ENCODE measurements at places on chromosomes 3 and 15.

DNA sequence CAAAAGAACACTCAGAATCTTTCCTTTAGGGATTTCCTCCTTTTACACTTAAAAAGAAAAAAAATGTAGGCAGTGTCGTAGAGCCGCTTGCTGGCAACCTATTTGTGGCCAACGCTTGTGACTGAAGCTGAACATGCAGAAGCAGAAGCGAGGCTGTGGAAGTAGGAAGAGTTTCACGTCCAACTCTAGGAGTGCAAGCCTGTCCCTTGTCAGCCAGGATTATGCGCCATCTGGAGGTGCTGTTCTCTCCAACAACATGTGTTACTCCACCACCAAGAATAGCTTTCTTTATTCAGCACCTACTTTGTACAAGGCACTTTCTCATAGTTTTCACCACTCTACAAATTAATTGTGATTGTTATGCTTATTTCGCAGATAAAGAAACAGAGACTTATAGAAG lies 223.2 kb upstream of the LMCD1 start:
- DNase-seq, result no peak

- no peak for DNase-seq
Observed at GRCh38 chr3:167976516-167977361, 119.0 kb downstream of the GOLIM4 start.

- DNase-seq, result no peak
Observed at GRCh38 chr15:28896951-28897350, 11.2 kb downstream of the APBA2 start.

GRCh38 chr3:18070231-18070630 lies 327.8 kb upstream of the TBC1D5 start:
- DNase-seq, result no peak

DNA sequence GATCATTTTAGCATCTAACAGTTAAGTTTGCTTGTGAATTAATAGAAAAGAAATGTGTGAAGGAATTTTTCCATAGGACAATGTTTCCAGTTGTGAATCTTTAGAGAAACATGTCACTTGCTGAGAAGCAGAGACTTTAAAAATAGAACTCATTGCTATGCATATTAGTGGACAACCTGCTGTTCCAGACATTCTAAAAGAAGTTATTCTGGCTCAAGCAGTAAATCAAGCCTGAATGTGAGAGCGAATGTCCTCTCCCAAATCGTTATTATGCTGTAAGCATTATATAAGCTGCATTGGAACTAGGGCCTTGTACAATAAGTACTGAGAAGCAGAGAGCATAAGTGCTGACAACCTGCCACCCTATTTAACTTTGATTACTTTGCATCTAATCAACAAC lies 990.9 kb downstream of the PLOD2 start:
- no peak for DNase-seq

DNA sequence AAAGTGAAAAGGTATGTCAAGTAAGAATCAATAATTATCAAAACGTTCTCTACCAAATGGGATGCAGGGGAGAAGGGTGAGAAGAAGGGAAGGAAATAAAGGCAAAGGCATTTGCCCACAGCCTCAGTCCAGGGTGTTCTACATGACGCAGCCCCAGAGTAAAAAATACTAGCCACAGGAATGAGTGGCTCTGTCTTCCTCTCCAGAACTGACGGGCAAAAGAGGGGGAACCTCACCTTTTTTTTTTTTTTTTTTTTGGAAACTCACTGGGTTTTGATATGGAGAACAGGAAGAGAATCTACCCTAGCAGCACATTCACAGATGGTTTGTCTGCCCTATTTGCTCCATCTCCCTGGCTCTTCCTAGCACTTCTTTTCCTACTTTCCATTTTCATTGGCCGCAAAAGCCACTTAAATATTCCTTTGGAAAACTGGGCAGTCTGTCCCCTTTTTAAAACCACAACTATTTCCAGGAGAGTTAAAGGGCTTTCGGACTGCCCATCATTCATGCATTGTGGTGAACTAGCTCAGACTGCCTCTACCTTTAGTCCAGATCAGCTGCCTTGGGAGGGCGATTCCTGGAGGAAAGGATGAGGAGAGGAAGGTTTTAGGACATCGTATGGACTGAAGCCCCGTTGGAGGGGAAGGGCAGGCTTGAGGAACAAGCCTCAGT lies 28.2 kb downstream of the B3GNT5 start:
- no peak for DNase-seq

- no peak for DNase-seq
Observed at GRCh38 chr15:32864051-32864450, 146.2 kb downstream of the GREM1 start.

- DNase-seq, result no peak
Observed at GRCh38 chr15:44015545-44016305, 179.3 kb downstream of the FRMD5 start.

- no peak for DNase-seq
Observed at GRCh38 chr3:128906031-128906803, 26.8 kb downstream of the ACAD9 start.

DNA sequence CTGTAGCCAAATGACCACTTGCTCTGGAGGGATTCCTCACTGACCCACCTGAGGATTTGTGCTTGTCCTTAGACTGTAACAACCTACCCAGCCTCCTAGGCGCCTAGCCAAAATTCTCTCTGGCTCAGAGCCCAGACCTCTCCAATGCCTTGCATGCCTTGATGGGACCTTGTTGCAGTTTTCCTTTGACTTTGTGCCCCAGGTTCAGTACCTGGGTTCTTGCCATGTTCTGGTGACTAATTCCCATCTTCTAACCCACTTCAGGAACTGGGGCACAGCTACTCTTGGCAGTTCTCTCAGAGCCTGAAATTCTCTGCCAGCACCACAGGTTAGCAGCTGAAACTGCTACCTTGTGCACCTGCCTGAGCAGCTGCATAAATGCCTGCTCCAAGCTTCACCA lies 27.0 kb upstream of the UBE3A start:
- no peak for DNase-seq

GRCh38 chr3:117480972-117481371 lies 771.4 kb downstream of the TUSC7 start:
- DNase-seq, result no peak

DNA sequence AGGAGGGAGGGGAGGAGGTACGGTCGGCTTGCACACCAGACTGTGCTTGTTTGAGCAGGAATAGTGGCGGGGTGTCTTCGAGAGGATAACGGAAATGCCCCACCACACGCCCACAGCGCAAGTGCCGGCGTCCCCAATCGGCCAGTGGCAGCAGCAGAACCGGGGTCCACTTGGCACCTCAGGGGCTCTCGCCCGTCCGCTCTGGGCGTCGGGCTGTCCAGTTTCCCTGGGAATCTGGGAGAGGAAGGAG lies 53.7 kb downstream of the CCDC54 start:
- DNase-seq, result peak; percentile 59

GRCh38 chr15:38611228-38611627 lies 46.6 kb upstream of the RASGRP1 start:
- DNase-seq, result peak; percentile 66

DNA sequence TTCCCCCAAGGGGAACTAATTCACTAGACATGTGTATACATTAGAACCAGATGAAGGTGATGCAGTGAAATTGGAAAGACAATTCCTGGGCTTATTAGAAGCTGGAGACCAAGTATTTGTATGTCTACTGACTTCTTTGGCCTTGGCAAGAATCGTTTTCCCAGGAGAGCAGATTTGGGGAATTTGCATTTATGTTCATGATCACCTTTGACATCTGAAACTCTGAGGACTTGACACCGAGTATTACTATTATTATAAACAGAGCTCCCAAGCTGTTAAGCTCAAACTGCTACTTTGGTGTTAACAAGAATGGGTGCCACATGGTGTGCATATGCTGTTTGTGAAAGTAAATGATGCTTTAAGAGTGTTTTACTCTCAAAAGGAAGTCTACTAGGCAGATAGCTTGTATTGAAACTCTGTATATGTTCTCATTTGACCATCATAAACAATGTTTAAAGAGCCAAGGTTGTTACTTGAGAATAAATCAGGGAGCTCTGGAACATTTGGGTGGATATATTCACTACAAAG lies 519.8 kb upstream of the GOLIM4 start:
- no peak for DNase-seq
